ENCODE measurements at places on chromosomes 2 and 18.
A peak's percentile ranks its signal among the peaks of the same experiment; 100 is the strongest.

DNA sequence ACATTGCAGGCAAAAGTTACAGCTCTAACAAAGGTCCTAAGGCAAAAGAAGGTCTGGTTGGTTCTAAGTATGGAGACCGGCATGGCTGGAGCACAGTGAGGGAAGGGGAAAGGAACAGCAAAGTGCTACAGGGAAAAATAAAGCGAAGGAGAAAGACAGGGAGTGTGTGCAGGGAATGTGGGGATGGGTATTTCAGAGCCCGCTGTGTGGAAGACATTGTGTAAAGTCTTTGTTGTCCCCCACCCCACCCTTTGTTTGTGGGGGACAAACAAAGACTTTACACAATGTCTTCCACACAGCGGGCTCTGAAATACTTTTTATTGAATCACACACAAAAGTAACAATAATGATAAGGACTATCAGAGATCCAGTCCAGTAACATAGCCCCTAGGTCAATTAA is 28.9 kb upstream of the C2orf15 start:
- no peak for ATAC-seq

- ATAC-seq = peak; percentile 11
These were observed 2.1 kb downstream of the NABP1 start for GRCh38 chr2:191679818-191680600.

DNA sequence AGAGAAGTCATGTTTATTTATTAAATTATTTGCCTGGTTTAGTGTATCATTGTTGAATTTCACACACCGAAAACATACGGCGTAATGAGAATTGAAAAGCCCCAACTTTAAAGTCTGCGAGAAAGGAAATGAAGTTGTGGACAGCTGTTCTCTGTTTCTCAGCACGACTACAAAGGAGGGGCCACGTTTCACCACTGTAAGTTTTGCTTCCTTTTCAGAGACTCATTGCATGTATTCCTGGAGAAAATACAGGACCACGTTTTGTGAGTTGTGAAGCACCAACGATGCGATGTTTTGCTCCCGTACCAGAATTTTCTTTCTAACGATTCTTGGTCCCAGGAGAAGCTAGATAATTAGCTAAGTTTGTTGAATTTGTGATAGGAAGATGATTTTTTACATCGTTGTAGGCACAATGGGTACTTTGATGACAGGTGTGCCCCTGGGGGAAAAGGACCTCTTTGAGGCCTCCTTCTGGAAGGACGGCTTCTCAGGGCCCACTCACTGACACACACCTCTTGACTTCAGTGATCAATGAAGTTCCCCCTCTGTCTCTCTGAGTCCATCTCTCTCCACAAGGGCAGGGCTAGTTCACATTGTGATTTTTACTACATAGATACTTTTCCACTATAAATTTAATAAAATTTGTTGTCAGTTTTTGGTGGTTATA is 23.7 kb upstream of the ACKR3 start:
- ATAC-seq = peak; percentile 40

GRCh38 chr2:218984239-218985020 is 554 bp downstream of the FEV start:
- ATAC-seq = no peak

- no peak for ATAC-seq
These were observed 14.6 kb upstream of the CREG2 start for GRCh38 chr2:101401906-101402305.

- no peak for ATAC-seq
These were observed 436.3 kb downstream of the CBLN2 start for GRCh38 chr18:72107647-72108383.

DNA sequence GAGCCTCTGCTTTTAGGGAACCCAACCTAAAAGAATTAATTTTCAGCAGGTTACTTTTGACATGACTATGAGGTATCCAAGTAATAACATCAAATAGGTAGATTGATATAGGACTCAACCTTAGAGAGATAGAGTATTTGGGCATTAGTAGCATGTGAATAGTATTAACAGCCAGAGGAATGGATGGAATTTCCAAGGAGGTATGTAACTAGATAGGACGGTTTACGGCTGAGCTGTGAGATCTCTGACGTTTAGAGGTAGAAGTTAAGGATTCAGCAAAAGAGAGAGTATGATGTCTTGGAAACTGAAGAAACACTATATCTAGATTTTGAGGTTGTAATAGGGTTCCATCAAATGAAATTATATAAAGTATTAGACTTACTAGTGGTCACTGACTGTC is 70.3 kb downstream of the HNMT start:
- ATAC-seq = no peak

GRCh38 chr2:149924549-149925213 is 337.1 kb upstream of the MMADHC start:
- ATAC-seq = no peak

GRCh38 chr2:135931776-135932443 is 53.5 kb downstream of the DARS1 start:
- no peak for ATAC-seq
